ENCODE measurements at places on chromosomes 13 and 19.

- no peak for DNase-seq
These were observed 30.0 kb downstream of the MYO9B start for GRCh38 chr19:17105556-17105955.

DNA sequence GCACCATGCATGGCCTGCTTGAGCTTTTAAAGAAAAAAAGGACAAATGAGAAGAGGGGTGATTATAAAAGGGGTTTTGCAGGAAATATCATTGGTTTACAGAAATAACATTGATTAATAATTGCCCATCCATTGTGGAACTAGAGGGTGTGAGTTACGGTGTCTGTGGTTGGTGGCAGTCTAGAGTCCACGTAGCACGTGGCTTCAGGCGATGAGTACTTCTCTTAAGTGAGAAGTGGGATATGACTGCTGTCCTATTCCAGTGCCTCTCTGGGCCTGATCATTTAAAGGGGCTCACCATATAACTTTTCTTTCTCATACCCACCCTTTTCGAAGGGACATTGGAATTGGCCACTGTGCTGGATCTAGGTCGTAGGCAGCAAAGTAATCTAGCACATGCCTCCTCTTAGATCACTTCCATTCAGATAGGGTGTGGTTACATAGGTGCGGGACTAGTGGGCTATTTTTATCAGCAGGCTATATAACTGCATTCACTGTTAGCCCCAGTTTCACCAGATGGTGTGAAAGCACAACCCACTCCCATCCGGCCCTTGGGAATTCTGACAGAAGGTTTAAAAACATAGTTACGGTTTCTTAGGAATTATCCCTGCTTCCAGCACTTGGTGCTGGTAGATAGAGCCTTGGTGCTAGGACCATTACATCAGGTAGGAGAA, 19.9 kb downstream of the PPP5C start:
- no peak for DNase-seq

GRCh38 chr19:32368787-32369186, 23.4 kb downstream of the ZNF507 start:
- no peak for DNase-seq

- DNase-seq = no peak
These were observed 13.5 kb upstream of the PLA2G4C start for GRCh38 chr19:48123907-48124651.

DNA sequence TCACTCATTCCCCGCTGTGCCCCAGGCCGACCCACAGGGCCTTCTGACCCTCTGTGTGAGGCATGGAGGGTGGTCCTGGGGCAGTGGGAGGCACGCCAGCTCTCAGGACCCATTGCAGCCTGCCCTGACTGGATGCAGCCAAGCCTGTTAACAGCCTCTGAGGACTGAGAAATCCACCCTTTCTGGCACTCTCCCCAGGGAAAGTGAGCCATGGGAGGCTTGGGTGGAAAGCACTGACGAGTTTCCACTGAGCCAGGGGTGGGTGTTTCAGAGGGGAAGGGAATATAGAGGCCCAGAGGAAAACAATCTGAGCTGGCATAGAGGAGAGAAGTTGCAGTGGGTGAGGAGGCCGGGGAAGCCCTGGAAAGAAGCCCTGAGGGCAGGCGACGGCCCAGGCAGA, 30.6 kb upstream of the SLC7A10 start:
- no peak for DNase-seq

- DNase-seq = no peak
These were observed 1173.1 kb downstream of the UQCRFS1 start for GRCh38 chr19:28039677-28040381.

GRCh38 chr13:67366533-67366932, 136.4 kb upstream of the PCDH9 start:
- no peak for DNase-seq

- no peak for DNase-seq
These were observed 106.8 kb downstream of the NHLRC3 start for GRCh38 chr13:39144941-39145533.

DNA sequence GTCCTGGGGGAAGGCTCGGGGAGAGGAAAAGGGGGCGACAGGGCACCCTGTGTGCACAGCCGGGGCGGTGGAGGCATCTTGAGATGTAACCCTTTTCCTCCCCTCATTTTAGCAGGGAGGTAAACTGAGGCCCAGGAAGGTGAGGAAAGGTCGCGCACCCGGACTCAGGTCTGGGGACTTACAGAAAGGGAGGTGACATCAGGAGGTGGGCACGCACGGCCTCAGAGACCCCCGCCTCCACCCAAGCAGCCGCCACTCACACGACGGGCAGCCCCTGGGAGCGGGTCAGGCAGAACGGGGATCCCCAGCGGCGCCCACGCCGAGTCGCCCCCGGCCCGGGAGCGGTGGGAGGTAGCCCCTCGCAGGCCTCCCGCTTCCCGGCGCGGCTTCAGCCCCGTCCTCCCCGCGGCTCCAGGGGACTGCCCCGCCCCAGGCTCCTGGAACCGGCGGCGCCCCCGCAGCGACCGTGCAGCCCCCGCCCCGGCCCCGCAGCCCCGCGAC, 477 bp downstream of the PIP5K1C start:
- no peak for DNase-seq

DNA sequence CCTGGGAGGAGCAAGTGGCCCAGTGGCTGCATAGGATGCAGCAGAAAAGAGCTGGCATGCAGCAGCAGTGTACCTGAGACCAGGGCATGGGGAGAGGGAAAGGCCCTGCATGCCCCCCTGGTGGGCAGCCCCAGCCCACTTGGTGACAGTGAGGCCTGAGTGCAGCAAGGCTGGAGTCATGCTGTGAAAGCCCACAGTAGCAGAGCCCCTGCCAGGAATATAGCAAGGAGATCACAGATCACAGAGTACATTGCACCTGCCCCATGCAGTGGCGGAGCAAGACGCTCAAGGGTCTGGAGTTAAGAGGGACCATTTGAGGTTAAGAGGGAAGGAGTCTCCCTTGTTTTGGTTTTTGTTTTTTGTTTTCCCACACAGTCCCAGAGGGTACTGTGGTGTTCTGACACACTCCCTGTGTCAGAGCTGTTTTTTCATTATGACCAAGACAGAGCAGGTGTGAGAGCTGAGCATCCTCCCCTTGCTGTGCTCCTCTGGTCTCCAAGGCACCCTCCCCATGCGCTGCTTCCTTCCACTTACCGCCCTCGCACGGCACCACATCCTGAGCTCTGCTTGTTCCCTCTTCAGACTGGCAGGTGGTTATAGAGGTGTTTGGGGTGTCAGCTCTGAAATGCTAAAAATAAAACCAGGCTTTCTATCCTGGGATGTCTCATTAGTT, 85.0 kb upstream of the UBL3 start:
- DNase-seq = peak; percentile 95

- DNase-seq = no peak
These were observed 5.0 kb upstream of the IGSF23 start for GRCh38 chr19:44608391-44608821.

- DNase-seq = no peak
These were observed 569 bp upstream of the MCF2L start for GRCh38 chr13:112968380-112968909.

- no peak for DNase-seq
These were observed 164.2 kb upstream of the SOX1 start for GRCh38 chr13:111902726-111903125.

DNA sequence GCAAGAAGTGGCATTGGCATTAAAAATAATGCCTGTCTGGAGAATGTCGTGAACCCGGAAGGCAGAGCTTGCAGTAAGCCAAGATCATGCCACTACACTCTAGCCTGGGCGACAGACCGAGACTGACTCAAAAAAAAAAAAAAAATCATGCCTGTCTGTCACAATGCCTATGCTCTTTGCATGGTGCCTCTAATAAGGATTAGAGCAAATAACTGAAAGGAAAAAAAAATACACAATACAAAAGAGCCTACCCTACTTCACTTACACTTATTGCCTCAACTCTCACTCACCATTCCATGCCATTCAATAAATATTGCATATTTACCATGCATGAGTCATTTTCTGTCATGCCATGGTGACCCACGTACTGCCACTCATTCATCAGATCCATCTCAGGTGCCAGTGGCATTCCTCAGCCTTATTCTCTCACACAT, 49.1 kb downstream of the TBC1D4 start:
- DNase-seq = no peak

GRCh38 chr13:77184455-77184854, 142.4 kb downstream of the MYCBP2 start:
- DNase-seq = no peak

GRCh38 chr19:56687031-56687430, 15.5 kb upstream of the ZNF835 start:
- DNase-seq = no peak

- no peak for DNase-seq
These were observed 40.9 kb downstream of the GSX1 start for GRCh38 chr13:27833206-27833605.

DNA sequence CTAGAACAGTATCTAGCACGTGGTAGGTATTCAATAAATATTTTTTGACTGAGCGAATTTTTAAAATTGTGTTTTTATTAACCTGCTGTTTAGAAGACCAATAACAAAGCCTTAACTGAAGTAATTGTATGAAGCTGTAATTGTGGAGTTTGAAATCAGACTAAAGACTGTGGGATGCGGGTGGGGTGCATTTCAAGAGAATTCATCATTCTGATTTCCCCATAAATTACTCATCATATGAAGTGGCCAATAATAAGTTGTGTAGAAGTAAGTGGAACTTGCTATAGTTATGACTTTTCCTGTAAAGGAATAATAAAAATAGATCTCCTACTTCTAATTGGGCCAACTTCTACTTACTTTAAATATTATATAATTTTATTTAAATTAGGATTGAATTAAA, 449.3 kb downstream of the PCDH9 start:
- DNase-seq = no peak

DNA sequence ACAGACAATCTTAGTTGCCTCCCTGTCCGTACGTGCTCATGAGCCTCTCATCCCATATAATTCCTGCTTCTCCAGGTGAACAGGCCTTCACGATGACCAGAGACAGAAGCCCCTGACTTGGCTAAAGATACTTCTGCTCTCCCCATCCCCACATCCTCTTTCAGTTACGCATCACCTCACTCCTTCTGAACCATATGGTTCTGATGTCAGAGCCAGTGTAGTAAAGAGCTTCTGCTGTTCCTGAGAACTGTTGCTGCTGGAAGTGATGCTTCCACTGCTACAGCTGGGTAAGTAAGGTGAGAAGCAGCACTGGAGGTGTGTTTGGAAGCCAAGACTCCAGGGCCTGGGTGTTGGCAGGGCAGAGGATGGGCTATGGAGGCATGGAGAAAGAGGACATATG, 12.9 kb downstream of the SIGLECL1 start:
- no peak for DNase-seq

- DNase-seq = no peak
These were observed 75.5 kb downstream of the OLFM4 start for GRCh38 chr13:53104136-53104535.

- DNase-seq = no peak
These were observed 6.5 kb downstream of the MCF2L start for GRCh38 chr13:112975401-112975939.

- DNase-seq = no peak
These were observed 13.3 kb upstream of the LEUTX start for GRCh38 chr19:39765091-39766076.

DNA sequence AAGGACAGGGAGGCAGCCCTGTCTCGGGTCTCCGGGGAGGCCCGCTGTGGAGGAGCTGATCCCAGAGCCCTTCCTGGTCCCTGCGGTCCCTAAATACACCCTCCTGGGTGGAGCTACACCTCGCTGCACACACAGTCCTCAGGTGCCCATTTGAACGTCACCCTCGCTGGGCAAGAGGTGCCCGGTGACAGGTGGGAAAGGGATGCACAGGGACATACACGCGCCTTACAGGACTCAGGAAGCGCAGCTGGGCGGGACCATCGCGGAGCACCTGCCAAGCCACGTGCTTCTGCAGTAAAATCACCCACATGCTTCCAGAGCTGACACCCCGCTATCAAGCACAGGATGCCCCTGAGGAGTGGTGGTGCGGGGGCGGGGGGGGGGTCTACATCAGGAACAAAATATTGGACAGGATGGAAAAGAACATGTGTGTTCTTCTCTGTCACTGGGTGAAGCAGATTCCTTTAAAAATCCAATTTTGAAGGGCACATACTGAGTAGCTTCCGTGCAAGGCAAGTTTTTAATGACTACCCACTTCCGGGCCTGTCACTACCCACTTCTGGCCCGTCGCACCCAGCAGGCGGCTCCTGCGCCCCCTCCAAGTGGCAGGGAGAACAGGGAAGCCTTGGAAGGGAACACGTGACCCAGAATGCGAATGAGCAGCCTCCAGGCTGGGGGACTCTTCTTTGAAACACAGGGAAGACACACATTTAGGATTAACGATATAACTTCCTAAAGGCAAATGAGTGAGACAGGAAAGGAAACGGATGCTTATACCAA, 78.9 kb downstream of the COL4A1 start:
- no peak for DNase-seq

- DNase-seq = no peak
These were observed 32.5 kb downstream of the LCP1 start for GRCh38 chr13:46149272-46150133.

GRCh38 chr19:7450243-7451223, 38.3 kb downstream of the PEX11G start:
- no peak for DNase-seq

Measured in T-helper 1 cell (primary cell).